ENCODE measurements at places on chromosomes 1 and 21.
A peak's percentile ranks its signal among the peaks of the same experiment; 100 is the strongest.

DNA sequence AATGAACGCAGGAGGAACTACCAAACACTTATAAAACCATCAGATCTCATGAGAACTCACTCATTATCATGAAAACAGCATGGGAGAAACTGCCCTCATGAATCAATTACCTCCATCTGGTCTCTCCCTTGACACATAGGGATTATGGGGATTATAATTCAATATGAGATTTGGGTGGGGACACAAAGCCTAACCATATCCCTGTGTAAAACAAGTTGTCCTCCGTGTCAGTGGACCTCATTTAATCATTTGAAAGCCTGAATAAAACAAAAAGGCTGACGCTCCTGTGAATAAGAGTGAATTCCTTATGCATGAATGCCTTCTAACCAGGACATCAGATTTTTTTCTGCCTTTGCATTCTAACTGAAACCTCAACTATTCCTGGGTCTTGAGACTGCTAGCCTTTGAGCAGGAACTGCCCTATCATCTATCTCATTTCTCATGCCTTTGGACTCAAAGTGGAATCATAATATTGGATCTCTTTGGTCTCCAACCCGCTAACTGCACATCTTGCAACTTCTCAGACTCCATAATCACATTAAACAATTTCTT is 648.8 kb downstream of the ADGRL2 start:
- DNase-seq: no peak

DNA sequence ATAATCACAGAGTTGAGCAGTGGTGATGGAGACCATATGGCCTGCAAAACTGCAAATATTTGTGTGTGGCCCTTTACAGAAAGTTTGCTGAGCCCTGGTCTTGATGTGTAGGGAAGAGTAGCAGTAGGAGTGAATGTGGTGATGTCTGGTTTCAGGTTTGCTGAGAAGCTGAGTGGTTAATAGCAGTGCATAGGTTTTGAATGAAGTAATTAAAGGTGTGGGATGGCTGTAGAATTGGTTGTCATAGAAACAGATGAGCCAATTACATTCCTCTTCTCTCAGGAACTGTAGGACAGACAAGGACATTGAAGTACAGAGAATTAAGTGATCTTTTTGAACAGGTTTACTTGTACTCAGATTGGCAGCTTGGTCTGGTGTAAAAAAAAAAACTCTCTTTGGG is 37.4 kb downstream of the PRDM2 start:
- peak; percentile 2 for DNase-seq

- DNase-seq: no peak
Observed at GRCh38 chr1:91793877-91794276, 92.1 kb downstream of the TGFBR3 start.

DNA sequence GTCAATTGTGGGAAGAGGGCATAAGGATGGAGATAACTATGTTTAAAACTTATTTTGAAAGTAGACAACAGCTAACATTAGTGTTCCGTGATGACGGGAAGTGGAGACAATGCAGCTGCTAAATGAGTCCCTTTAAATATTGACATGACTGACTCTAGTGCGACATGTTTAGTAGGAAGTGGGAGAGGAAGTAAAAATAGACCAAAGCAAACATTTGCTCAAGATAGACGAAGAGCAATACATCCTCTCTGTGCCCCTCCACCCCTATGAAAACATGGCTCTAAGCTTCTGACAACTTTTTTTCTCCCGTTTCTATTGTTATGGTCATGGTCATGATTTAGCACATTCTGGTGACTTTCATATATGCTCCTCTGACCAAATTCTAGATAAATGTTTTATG is 60.0 kb upstream of the HMCN1 start:
- DNase-seq: peak; percentile 19

- DNase-seq: no peak
Observed at GRCh38 chr1:53430261-53430660, 28.9 kb upstream of the DMRTB1 start.

DNA sequence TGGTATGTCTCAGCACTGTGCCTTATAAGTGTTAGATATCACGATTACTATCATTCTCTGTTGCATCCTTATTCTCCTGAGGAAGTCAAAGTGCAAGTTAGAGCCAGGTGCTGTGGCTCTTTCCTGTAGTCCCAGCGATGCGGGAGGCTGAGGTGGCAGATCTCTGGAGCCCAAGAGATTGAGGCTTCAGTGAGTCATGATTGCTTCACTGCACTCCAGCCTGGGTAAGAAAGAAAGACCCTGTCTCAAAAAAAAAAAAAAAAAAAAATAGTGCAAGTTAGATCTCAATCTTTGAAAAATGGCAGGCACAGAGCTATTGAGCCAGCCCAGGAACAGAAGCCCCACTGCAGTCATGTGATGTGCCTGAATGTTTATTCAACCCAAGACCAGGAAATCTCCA is 147.8 kb upstream of the POGK start:
- DNase-seq: no peak

- no peak for DNase-seq
Observed at GRCh38 chr1:223827193-223827663, 18.5 kb downstream of the TP53BP2 start.

- no peak for DNase-seq
Observed at GRCh38 chr1:79899914-79900313, 893.4 kb upstream of the ADGRL4 start.

GRCh38 chr1:198778049-198778448 is 139.2 kb downstream of the PTPRC start:
- no peak for DNase-seq
